Umbilical cord (tissue), 2 donors: ENCODE measurements at places on chromosomes 1 and 21. TPM values are rescaled to one million over a fixed set of nuclear protein-coding genes. Genes with fewer than 3 reads are reported as not detected.
A peak's percentile ranks its signal among the peaks of the same experiment; 100 is the strongest.

- no peak for DNase-seq
Observed at GRCh38 chr1:116432655-116433265, 59.7 kb downstream of the ATP1A1 start.

DNA sequence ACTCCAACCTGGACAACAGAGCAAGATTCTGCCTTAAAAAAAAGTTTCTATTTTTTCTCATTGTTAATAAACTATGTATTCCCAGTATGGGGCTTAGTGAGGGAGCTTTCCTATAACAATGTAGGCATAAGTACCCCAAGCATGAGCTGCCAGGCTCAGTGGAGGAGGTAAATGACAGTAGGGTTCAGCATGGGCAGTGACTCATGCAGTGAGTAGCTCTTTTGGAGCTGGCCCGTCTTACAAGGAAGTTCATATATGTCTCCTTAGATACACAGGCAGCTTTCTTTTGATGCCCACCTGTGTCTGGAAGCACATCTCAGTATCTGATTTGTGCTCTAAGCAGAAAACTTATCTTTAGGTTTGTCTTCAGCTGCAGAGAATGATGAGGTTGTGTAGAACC, 57.9 kb downstream of the ZNF678 start:
- no peak for DNase-seq

LRIG2 gene
- total RNA-seq, result 15.2 TPM

- no peak for DNase-seq
Observed at GRCh38 chr1:176119549-176119948, 87.5 kb downstream of the COP1 start.

DNA sequence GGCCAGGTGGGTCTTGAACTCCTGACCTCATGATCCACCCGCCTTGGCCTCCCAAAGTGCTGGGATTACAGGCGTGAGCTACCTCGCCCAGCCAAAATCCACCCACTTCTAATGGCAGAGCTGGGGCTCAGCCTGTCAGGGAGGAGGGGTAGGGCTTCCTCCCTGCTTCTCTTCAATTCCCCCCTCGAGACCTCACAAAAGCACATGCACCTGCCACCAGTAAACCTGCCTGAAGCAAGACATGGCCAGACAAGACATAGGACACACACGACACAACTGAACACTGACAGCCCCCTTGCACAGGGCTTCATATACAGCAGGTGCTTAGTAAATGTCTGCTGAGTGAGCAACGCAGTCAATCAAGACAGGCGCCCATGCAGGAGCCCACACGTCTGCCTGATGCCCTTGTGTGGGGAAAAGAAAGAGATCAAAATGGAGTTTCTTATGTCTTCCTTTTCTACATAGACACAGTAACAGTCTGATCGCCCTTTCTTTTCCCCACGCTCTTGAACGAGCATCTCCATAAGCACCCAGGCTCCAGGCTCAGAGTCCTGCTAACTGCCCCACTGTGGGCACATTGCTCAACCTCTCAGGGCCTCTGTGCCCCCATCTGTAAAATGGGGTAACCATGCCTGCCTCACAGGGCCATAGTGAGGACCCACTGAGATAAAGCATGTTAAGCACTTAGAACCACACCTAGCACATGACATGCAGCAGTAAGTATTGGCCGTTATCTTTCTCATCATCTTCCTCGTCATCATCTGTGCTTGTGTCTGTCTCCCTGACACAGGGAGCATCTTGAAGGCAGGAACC, 8.8 kb downstream of the SDC3 start:
- no peak for DNase-seq

DNA sequence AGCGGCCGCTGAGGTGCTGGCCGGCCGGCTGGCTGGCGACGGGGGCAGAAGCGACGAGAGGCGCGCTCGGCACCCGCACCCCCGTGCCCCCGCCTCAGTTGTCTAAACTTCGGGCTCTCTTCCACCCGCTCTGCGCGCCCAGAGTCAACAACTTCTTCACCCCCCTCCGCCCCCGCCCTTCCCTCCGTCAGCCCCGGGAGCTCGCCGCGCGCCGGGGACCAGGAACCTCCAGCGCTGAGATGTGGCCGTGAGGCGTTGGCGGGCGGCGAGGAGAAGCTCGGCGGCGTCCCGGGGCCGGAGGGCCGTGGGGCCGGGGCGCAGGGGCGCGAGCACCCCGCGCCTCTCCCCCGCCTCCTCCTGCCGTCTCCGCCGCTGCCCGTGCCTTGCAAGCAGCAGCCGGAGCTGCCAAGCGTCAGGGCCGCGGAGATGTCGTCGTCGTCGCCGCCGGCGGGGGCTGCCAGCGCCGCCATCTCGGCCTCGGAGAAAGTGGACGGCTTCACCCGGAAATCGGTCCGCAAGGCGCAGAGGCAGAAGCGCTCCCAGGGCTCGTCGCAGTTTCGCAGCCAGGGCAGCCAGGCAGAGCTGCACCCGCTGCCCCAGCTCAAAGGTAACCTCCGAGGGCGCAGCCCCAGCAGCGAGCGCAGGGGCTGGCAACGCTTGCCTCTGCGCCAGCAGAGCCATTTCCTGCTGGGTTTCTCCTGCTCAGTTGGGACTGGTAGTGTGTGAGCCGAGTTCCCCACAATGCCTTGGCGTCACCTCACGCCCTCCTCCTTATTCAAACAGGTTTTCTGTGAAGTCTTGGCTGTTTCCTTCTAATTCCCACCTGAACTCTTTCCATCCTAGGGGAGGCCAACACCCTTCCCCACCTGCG, 710 bp downstream of the PPP2R5A start:
- peak; percentile 65 for DNase-seq

DNA sequence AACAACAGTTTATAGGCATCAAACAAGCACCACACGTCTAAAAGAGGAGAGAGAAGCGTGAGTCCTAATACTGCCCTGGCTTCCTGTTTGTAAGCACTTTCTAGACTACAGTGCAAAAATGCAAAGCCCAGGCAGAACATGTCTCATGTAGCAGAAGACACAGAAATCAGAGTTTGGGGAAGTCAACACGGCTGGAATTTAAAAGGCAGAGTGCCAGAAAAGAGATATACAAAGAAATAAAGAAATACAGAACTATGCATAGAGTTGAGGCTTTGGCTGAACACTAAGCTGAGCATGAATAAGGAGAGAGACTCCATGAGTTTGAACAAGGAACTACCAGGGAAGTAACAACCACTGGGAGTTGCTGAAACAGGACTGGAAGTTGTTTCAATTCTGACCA, 566.6 kb upstream of the NR5A2 start:
- peak; percentile 22 for DNase-seq

DNA sequence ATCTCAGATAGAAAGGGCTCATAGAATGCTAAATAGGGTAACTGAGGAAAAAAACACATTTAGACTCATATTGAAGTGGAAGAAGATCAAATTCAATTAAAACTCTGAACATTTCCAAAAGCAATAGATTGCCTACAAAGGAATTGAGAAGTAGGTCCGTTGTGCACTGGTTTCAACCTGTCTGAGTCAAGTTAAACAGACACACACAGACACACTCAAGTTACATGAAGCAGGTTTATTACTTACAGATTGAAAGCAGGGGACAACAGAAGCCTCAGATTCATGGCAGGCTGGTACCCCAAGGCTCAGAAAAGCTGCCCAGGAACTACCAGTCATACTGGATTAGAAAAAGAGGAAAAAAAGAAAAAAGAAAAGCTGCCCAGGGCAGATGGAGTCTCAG, 20.7 kb upstream of the S100A2 start:
- DNase-seq, result no peak

OR6K3 gene
- total RNA-seq, result 6.3 TPM

- no peak for DNase-seq
Observed at GRCh38 chr1:87894062-87894461, 565.4 kb downstream of the LMO4 start.

- no peak for DNase-seq
Observed at GRCh38 chr1:100713626-100714025, 5.9 kb upstream of the VCAM1 start.

USH2A gene
- 2.2 TPM for total RNA-seq

VCAM1 gene
- 37.6 TPM for total RNA-seq

KAZN gene
- 9.4 TPM for total RNA-seq

- peak; percentile 98 for DNase-seq
Observed at GRCh38 chr1:23562137-23562876, 3.0 kb upstream of the ID3 start.

GRCh38 chr1:9726406-9726805, 74.9 kb downstream of the PIK3CD start:
- DNase-seq, result no peak

DNA sequence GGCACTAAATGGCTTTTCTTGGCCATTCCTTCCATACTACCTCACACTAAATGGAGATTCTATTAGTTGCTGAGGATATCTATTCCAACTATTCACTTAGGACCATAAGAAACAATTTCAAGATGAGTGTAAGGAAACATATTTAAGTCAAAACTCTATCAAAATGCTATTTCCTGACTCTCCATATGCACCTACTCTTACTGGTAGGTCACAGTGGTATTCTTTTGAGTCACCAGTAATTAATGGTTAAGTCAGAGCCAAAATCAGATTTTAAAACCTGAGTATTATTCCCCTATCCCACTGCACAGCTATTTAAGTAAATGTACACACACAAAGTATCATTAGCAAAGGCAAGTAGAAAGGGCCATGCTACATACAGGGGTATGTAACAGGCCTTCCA, 50.3 kb downstream of the ARID4B start:
- no peak for DNase-seq

AMY1A gene
- total RNA-seq, result 0.48 TPM

DNA sequence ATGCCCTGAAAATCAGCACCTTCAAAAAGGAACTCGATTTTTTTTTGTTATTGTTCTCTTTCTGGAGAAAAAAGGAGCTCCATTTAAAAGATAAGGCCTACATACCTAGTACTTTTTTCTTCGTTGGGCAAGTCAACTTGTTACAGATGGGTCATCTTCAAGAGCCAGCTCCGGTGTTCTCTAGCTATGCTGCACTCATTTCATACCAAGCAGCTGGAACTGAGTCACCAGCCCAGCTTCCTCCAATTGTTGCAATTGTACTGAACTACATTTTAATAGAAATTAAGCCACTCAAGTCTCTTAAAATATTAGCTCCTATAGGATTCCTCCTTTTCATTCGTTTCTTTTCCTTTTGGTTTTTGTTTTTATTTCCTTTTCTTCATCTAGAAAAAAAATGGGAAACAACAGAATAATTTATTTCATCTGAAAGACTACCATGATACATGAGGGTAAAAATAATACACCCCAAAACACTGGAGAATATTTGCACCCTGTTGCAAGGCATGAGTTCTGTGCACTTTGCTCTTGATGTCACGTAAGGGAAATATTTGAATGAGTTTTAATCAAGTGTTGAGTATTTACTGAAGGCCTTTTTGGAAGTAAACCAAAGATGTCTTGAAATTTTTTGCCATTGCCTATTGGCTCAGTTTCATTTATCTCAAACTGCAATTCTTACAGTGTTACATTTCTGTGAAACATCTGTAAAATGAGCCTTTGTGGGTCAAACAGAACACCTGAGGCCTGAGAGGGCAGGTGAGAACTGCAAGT, 60.5 kb downstream of the CLIC4 start:
- DNase-seq, result no peak

- no peak for DNase-seq
Observed at GRCh38 chr1:107538502-107538901, 397.7 kb downstream of the NTNG1 start.

DNA sequence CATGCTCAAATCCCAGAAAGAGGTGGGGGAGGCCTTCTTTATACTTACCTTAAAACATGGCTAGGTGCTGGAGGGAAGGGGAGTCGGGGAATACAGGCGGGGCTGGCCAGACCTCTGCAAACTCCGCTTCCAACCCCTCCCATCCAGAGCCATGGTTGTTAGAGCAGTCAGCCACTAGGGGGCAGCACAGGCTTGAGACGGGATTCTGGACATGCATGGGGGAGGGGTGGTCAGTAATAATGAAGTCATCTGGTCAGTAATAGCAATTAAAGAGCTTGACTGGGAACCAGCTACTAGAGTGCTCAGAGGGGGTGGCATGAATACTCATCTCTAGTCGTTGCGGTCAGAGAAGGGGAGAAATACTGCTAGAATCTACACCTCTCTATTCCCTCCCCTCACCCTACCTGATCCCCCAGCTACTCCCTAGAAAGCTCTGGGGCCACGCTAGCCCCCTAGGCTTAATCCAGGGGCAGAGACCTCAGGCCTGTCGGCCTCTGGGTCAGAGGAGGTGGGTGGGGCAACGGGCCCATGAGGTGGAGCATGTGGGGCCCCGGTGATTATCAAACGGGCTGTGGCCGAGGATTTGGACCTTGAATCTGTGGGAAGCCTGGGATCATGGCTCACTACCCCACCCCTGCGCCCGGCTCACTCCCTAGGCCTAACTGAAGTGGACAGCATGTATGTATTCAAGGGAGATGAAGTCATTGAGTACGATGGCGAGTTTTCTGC, 2.9 kb downstream of the CASQ1 start:
- DNase-seq, result peak; percentile 86

MX2 gene
- 14.2 TPM for total RNA-seq

DNA sequence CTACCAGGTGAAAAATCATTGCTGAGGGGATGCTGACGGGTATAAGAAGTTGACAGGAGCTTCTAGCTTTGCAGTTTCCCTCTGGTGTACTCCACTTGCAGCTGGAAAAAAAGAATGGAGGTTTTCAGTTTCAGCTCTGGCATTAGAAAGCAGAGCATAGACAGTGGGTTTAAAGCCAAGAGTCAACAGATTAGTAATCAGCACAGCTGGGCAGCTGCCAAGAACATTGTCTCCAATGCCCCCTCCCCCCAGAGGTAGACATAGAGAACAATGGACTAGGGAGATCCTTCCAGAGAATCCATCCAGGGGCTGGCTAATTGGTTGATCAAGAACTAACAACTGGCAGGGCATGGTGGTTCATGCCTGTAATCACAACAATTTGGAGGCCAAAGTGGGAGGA, 10.1 kb upstream of the ZBTB8B start:
- DNase-seq, result no peak
